ENCODE measurements at places on chromosomes 2 and 18.

GRCh38 chr2:8098476-8099266 is 583.2 kb upstream of the ID2 start:
- no peak for DNase-seq

DNA sequence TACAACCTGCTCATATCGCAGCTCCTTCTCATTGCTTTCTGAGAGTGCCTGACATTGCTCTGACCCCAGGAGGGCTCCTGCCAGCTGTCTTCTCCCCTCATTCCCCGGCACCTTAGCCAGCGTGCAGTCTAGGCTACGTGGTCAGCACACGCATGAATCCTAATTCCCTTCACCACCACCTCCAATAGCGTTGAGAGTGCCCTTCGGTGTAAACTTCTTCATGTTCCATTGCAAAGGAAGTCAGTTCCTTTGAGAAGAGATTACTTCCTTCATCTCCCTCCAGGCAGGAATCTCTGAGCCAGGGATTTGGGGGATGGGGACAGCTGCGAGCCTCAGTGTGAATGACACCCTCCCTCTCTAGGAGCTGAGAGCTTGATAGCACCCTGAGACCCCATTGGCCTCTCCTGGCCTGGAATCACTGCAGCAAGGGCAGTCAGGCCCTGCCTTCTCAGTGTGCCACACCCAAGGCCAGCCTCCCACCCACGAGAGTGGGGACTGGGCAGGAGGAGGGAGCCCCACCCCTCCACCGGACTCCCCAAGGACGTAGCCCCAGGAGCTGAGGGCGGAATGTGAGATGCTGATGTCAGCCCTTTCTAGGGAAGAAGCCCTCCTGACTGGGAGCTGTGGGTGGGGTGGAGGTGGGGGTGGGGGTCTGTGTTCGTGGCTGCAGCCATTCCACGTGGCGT is 53.4 kb downstream of the SLC66A2 start:
- DNase-seq = no peak

- no peak for DNase-seq
Observed at GRCh38 chr2:217749008-217749407, 253.8 kb downstream of the TNS1 start.

DNA sequence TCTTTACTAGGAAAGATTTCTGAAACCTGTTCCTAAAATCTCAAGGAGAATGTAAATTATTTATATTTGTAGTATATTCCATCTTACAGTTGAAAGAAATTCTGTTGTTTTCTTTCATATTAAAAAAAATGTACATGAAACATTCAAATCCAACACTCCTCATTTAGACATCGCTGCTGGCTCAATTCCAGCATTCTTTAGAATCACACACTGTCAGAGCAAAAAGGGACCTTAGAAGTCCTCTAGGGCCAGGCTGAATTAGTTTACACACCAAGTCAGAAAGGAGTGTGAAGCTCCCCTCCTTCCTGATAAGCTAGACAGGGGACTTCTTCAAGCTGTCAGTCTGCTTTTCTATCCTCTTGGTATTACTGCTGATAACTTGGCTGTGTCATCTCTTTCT is 158.6 kb upstream of the LTBP1 start:
- no peak for DNase-seq
